ENCODE measurements at places on chromosomes 6 and 20.

DNA sequence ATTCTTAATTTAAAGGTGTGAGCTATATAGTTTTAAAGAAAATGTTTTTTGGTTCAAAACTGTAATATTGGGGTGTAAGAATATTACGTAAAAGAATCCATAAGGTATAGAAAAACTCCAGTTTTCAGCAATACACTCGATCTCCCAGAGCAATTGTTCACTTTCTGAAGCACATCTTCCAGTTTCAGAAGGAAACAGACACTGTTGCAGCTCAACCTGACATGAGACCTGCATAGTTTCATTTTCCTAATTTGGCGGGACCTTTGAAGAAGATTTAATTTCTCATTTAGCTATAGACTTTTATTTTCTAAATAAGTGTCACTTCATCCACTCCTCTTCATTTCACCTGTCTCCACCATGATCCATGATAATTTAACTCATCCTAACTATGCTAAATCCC is 281.5 kb downstream of the HTR1B start:
- no peak for DNase-seq

DNA sequence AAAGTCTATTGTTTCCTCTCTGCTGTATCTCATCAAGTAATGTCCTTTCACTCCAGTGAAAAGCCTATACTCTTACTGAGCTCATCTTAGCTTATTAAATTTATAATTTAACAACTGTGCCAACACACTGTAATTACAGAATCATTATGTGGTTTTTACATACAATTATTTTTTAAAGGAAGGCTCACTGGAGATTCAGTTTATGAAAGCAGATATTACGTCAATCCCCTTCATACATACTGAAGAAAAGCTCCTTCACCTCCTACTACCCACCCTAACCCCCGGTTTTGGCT is 28.1 kb downstream of the ARHGAP18 start:
- no peak for DNase-seq

DNA sequence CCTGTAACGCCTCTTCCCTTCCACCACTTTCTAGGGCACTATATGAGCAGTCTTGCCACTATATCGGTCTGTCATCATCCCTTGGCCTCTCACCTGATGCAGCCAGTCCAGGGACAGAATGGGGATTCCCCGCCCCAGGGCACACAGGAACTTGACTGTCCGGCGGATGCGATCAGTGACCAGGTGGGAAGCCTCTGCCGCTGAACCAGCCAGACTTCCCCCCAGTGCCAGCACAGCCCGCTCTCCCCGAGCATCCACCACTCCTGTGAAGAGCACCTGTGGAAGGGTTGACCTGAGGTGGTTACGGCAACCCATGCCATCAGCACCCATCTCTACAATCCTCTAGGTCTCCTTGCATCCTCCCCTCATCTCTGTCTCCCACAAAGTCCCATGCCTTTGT is 12.2 kb upstream of the NRM start:
- no peak for DNase-seq

DNA sequence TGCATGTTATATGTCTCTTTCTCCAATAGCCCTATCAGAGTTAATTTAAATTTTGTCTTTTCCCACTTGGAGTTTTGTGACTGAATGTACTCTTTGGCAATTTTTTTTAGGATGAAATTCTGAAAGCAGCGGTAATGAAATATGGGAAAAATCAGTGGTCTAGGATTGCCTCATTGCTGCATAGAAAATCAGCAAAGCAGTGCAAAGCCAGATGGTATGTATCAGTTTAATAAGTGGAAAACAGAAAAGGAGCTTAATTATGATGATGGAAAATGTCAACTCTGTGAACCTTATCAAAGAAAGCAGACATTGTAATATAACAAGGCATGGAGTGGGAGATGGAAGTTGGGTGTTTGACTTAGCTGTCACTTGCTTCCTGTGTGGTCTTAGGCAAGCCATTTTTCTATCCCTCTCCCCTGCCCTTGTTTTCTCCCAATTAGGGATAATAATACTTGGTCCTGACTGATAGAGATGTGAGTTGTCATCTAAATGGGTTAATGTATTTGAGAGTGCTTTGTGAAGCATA is 2.7 kb downstream of the CDC5L start:
- DNase-seq, result no peak

GRCh38 chr20:62148908-62149314 is 5.3 kb downstream of the SS18L1 start:
- DNase-seq, result no peak

- no peak for DNase-seq
Observed at GRCh38 chr6:155185544-155185943, 78.3 kb upstream of the CLDN20 start.

GRCh38 chr6:142885182-142885867 is 59.7 kb downstream of the HIVEP2 start:
- DNase-seq, result no peak

GRCh38 chr6:109343518-109343917 is 38.7 kb downstream of the CD164 start:
- no peak for DNase-seq

- no peak for DNase-seq
Observed at GRCh38 chr6:110067837-110068591, 89.9 kb downstream of the GPR6 start.

- no peak for DNase-seq
Observed at GRCh38 chr6:53335224-53335994, 13.3 kb downstream of the ELOVL5 start.

- DNase-seq, result no peak
Observed at GRCh38 chr20:23060629-23061028, 11.2 kb upstream of the THBD start.

DNA sequence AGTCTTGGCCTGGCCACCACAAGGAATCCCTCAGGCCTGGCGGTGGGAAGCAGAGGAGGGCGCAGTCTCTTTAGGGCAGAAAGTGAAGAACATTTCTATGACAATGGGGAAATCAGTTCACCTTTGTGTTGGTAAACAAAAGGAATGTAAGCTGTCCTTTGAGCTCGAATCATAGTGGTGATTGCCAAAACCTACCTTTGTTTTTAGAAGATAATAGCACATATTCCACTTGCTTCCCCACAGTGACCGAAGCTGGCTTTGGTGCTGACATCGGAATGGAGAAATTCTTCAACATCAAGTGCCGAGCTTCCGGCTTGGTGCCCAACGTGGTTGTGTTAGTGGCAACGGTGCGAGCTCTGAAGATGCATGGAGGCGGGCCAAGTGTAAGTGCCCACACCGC is 144.1 kb downstream of the MTHFD1L start:
- no peak for DNase-seq

DNA sequence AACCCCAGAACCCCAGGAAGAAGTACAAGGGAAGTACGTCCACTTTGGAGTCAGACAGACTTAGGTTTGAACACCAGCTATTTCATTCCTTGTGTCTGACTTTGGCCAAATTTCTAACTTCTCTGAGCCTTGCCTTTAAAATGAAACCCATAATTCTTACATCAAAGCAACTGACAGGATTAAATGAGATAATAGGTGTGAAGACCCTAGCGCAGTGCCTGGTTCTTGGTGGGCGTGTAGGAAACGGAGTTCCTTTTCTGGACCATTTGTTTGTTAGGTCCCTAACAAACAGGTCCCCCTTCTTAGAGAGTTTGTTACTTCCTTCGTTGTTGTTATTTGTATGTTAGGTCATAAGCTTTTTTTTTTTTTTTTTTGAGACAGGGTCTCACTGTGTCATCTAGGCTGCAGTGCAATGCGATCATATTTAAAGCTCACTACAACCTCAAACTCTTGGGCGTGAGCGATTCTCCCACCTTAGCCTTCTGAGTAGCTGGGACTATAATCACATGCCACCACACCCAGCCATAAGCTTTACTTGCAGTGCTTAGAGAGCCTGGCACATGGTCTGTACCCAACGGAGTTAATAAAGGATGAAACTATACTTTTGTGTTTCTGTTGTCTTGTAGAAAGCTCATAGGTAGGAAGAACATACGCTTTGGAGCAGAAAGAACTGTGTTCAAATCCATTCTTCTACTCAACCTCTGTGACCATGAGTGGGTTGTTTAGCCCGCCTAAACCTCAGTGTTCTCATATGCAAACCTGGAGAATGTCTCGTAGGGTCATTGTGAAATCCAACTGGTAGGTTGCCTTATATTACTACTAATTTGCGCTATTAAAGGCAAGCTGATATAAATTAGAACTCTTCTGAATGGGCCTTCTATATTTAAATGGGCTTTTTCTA is 21.8 kb upstream of the MROH8 start:
- DNase-seq, result no peak

DNA sequence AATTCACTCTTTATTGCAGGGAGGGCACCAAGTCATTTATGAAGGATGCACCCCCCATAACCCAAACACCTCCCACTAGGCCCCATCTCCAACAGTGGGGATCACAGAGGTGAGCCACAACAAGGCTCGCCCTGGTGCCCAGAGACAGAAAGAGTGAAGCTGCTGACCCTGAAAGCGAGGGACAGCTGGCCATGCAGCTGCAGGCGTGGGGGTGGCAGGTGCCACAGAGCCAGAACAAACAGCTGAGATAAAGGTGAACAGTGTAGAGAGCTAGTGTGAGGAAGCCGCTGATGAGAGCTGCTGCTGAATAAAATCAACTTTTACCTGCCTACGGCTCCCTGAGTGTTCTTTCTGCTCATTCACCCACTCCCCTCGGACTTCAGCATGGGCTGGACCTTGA is 18.8 kb upstream of the RGS17 start:
- no peak for DNase-seq

GRCh38 chr6:157215717-157216116 is 107.6 kb downstream of the TMEM242 start:
- DNase-seq, result no peak

DNA sequence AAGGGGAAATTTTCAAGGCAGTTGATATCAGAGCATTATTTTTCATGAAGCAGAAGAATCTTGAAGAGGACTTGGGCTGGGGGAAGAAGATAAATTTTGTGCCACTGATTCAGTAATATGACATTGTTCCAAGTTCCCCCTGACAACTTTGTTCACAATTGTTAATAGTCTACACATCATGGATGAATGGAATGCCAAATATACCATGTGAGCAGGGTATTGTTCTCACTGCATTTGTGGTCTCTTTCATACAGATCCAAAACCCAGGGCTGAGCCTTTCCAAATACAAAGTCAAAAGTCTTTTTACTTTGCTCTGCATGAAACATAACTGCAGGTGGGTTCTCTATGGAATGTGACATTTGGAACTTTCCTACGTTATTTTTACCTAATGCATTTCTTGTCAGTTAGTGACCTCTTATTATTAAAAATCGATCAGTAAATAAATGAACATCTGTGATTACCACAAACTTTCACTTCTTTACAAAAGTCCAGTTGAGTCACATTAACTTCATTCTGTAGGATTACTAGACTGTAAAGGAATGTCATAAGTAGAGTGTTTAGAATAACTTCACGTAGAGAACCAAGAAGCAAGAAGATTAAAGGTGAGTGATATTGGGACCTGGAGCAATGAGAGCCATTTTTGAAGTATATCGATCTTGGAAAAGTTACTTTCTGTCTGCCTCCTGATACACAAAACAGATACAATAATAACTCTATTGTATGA is 100.9 kb downstream of the RCAN2 start:
- no peak for DNase-seq

DNA sequence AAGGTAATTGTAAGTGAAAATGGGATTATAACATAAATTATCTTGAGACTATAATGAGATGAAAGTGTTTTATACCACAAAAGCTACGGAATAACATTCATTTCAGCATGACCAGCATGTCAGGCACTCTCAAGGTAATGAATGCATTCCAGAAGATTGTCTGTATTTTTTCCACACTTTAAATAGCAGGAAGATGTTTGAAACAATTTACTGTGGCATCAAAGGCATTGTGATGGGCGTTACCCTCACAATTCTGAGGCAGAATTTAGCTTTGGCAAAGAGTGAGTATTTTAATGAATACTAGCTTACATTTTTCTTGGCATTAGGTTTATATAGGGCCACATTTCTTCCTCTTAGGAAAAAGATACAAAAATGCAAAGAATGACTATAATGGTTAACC is 627.2 kb downstream of the BCKDHB start:
- DNase-seq, result no peak

- no peak for DNase-seq
Observed at GRCh38 chr6:30041821-30042220, 19.2 kb upstream of the POLR1H start.

DNA sequence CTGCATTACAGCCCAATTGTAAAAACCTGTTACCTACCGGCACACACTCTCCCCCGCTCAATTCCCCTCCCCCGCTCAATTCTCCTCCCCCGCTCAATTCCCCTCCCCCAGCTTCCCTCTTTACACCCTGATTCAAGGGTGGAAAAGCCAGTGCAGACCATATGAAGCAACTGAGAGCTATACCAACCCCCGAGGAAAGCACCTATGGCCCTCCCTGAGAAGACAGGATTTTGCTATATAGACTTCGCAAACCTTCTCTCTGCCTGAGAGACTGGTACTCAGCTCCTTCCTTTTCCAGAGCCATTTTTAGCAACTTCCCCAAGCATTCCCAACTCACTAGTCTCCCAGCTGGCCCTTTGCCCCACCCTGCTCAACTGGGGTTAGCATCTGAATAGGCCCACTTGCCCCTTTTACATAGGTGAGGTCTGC is 7.6 kb downstream of the GNAS-AS1 start:
- DNase-seq, result no peak

All from Right ventricle myocardium superior (tissue), 1 donor.